Hair follicle dermal papilla cell (primary cell): ENCODE measurements at places on chromosomes 3 and 15. TPM values are rescaled to one million over a fixed set of nuclear protein-coding genes. Genes with fewer than 3 reads are reported as not detected.

PATL2 gene
- total RNA-seq: 0.61 and 0.81 TPM in 2 replicates

RTP1 gene
- not detected in 2 replicates for total RNA-seq

MYO5C gene
- total RNA-seq: 0.24 and 0.49 TPM in 2 replicates

CCDC191 gene
- total RNA-seq: 3.6 TPM in 2 replicates

TMEM40 gene
- 0.24 TPM in 1 of 2 replicates, not detected in the other for total RNA-seq

HDGFL3 gene
- total RNA-seq: 29.8 and 38.6 TPM in 2 replicates

GHSR gene
- not detected in 2 replicates for total RNA-seq

CCK gene
- total RNA-seq: 2.4 and 3.8 TPM in 2 replicates

C15orf62 gene
- 0.12 TPM in 1 of 2 replicates, not detected in the other for total RNA-seq

XCR1 gene
- not detected in 2 replicates for total RNA-seq

SPRED1 gene
- total RNA-seq: 60.5 and 106 TPM in 2 replicates

MST1R gene
- 1.1 TPM in 2 replicates for total RNA-seq

LYZL4 gene
- total RNA-seq: not detected in 2 replicates

SLC7A14 gene
- 3.6 and 4.4 TPM in 2 replicates for total RNA-seq

SLC9C1 gene
- total RNA-seq: 1.3 TPM in 1 of 2 replicates, not detected in the other

CMTM8 gene
- total RNA-seq: 0.16 TPM in 1 of 2 replicates, not detected in the other

LTF gene
- total RNA-seq: under 0.01 TPM in 1 of 2 replicates, not detected in the other

CACNA2D2 gene
- total RNA-seq: 0.12 TPM in 1 of 2 replicates, not detected in the other

SLC28A2 gene
- not detected in 2 replicates for total RNA-seq

HHATL gene
- not detected in 2 replicates for total RNA-seq

HDAC11 gene
- 12.7 and 13.0 TPM in 2 replicates for total RNA-seq

RPL29 gene
- 802 and 851 TPM in 2 replicates for total RNA-seq

ZNF80 gene
- not detected in 2 replicates for total RNA-seq

AMOTL2 gene
- total RNA-seq: 529 and 611 TPM in 2 replicates

OR5K2 gene
- not detected in 2 replicates for total RNA-seq

UROC1 gene
- total RNA-seq: not detected in 2 replicates
